ENCODE measurements at places on chromosomes 7 and 10.

DNA sequence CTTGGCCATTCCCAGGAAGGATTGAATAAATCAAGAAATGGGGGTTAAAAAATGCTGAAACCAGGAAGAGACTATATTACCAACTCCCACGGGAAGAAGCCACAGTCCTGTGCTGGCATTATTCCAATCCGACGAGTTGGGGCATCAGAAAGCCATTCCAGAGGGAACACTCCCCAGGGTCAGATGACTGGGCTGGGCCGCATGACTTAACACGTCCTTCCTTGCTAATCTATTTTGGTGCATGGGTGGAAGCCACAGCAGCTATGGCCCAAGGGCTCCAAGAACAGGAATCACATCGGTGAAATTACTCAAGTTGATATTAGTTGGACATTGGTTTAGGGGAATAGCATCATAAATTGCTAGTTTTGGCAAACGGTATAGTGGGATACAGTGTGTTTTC is 592.9 kb upstream of the NRP1 start:
- DNase-seq = no peak

- DNase-seq = no peak
These were observed 768.3 kb downstream of the SORCS1 start for GRCh38 chr10:106396192-106396591.

DNA sequence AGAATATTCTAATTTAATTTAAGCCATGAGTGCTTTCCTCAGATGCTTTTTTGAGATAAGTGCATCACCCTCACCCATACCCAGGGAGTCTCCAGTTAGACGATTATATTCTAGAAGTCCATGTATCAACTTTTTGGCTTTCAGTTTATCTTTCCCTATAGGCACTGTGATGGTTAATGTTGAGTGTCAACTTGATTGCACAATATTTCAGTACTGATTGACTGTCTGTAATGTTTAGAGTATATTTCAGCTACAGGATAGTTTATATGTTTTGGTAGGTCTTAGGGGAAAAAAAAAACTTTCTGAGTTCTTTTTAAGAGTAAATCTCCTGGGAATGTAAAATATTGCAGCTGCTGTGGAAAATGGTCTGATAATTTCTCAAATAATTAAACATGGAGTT is 535.4 kb downstream of the ADRA2A start:
- DNase-seq = no peak

- no peak for DNase-seq
These were observed 38.5 kb downstream of the CRTAC1 start for GRCh38 chr10:97991871-97992270.

GRCh38 chr7:159070431-159071148 is 74.1 kb downstream of the VIPR2 start:
- DNase-seq = no peak

GRCh38 chr7:144057954-144058353 is 9.2 kb downstream of the OR2A5 start:
- DNase-seq = no peak

GRCh38 chr10:125102246-125102645 is 58.1 kb downstream of the CTBP2 start:
- no peak for DNase-seq

DNA sequence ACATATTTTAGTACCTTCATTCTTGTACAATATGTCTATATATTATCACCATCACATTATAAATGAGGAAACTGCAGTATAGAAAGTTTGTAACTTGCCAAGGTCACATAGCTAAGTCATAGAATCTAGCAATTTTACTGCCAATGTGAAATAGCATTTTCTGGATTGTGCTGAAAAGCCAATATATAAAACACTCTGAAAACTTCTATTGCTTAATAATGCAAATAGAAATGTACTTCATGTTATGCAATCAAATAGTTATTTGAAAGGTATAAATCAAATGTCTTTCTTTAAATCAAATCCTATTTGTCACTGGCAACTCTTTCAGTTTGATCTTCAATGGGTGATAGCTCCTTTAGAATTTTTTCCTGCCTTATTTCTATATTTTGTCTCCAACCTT is 129.5 kb downstream of the TMEM26 start:
- no peak for DNase-seq

- DNase-seq = no peak
These were observed 62.2 kb upstream of the KDM7A start for GRCh38 chr7:140238778-140239652.

GRCh38 chr10:132987671-132988571 is 45.6 kb upstream of the CFAP46 start:
- DNase-seq = no peak

DNA sequence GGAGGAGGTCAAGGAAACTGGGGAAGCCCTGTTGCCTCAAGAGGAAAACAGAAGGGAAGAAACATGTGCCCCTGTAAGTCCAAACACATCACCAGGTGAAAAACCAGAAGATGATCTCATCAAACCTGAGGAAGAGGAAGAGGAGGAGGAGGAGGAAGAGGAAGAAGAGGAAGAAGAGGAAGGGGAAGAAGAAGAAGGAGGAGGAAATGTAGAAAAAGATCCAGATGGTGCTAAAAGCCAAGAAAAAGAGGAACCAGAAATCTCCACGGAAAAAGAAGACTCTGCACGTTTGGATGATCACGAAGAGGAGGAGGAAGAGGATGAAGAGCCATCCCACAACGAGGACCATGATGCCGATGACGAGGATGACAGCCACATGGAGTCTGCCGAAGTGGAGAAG is 82.7 kb upstream of the SAMD8 start:
- no peak for DNase-seq

DNA sequence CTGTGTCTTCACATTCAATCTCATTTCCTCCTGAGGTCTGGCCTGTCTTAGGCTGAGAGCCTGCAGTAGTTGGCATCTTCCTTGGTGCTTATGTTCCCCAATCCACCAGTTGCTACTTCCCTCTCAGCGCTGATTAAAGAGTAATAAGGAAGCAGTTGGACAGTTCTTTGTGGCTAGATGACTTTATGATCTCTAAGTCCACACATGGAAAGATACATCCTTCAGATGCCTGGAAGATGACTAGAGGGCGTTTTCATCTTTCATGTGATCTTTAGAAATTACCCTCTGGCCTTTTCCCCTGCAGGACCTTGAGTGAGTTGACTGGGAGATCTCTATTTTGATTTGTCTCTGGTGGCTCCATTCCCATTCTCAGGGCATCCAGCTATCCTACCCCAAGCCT is 204.5 kb downstream of the GRM3 start:
- DNase-seq = no peak

DNA sequence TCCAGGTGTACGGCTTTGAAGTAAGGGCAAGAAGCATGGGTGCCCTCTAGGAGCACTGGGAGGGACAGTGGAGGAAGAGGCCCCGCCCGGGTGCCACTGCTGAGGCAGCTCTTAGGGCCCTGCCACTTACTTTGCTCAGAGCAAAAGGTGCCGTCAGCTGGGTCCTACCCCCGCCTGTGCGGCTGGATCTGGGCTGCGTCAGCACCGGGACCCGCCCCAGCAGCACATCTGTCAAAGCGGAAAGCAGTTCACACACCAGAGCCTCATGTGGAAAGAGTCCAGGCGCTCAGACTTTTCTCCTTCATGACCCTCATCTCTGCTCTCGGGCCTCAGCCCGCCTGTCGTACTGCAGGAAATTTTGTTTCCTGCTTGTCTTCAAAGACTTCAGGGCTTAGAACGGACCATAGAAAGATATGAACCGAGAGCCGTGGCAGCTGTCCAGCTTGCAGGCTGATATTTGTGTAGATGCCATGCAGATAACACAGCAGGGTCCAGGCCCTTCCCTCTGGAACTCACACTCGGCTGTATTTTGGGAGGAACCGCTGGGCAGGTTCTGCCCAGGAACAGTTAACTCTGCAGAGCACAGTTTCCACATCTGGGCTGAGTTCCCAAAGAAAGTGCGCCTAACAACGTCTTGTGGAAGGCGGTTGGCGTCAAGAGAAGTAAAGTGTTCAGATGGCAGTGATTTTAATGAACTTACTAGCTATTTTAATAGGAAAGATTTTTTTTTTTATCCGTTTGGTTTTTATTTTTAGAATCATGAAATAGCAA is 44.3 kb upstream of the PRKAR1B start:
- DNase-seq = no peak
